ENCODE measurements at places on chromosomes 4 and X.

DNA sequence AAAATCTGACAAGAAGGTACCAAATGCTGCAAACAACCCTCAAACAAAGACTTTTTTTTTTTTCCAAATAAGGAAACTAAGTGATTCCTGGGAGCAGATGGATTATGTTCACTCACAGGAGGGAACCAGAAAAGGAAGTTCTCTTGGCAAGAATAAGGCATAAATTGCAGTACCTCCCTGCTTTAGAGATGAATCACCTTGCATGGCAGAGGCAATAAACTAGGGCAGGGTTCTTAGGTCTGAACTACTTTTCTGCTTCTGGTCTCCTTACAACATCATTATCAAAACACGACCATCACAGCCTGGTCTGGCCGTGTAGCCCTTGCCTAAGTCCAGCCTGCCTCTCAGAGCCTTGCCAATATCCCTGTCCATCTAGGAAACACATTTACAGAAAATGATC, 6.3 kb downstream of the TMEM31 start:
- peak; percentile 87 for DNase-seq

DNA sequence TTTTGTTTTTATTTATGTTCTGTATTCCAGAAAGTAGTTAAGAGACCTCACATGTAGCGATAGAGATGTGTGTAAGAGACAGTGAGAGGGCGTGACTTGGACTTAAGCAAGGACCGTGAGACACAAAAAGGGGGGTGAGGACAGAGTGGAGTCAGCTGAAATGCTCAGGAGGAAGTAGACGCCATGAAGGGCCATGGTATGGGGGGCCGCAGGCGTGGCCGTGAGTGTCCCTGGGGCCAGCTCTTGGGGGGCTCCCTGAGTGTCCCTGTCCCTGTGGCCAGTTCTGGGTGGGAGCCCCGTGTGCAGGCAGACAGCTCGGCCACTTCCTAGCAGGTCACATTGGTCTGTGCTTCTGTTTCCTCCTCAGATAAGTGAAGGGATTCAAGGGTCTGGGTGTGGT, 23.0 kb upstream of the MSANTD1 start:
- no peak for DNase-seq

DNA sequence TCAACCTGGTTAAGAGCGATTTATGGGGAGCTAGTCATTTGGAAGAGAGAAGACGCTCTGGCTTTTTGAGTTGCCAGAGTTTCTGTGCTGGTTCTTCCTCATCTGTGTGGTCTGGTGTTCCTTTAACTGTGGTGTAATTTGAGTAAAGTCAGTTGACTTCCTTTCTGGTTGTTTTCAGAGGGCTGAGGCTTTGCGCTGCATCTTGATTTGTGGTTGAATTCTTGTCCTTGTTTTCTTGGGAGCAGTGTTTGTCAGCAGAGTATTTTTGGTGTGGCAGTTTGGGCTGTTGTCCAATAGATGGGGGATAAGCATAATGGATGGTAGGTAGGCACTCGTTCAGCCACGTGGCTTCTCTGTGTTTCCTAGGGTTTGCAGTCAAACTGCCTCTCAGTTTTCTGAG, 2143.2 kb upstream of the TENM3 start:
- no peak for DNase-seq

GRCh38 chrX:15177316-15177715, 92.6 kb downstream of the ASB9 start:
- DNase-seq = no peak

- DNase-seq = no peak
Observed at GRCh38 chr4:77761595-77761994, 57.6 kb downstream of the CNOT6L start.

DNA sequence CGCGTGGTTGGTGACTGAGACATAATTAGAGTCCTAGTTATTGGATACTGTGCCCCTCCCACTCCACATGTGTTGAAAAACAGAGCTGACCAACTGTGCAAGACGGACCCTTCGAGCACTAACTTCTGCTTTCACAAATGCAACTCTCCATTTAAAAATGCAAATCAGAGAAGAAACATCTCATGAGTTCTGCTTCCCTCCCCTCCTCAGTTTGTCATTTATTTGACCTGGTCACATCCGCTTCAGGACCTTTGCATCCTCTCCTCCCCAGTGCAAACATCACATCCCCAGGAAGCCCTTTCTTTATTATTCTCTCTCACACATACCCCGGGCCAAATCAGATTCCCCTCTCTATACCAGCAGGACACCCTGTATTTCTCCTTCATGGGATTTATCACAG, 38.1 kb upstream of the NOCT start:
- DNase-seq = no peak
